Fibroblast of skin of right quadriceps (primary cell): ENCODE measurements at places on chromosomes 13 and 19.
A peak's percentile ranks its signal among the peaks of the same experiment; 100 is the strongest.

GRCh38 chr19:14505488-14506239, 9.7 kb upstream of the GIPC1 start:
- DNase-seq, result peak; percentile 94

DNA sequence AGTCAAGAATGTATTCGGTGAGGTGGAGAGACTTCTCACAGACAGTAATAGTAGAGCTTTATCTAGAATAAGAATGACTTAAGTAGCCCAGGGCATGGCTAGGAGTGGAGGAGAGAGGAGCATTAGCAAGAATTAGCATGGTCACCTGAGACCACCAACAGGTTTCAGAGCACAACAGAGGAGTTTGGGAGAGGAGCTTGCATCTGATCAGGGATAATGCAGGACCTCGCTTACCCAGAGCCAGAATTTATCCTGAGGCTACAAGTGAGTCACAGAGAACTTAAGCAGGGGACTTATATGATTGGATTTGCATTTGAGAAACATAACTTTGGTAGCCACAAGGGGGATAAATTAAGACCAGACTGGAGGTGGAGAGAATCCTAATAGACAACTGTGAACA, 102.1 kb upstream of the FNDC3A start:
- peak; percentile 56 for DNase-seq

- peak; percentile 17 for DNase-seq
Measured at GRCh38 chr19:31436121-31436776, 87.0 kb upstream of the TSHZ3 start.

DNA sequence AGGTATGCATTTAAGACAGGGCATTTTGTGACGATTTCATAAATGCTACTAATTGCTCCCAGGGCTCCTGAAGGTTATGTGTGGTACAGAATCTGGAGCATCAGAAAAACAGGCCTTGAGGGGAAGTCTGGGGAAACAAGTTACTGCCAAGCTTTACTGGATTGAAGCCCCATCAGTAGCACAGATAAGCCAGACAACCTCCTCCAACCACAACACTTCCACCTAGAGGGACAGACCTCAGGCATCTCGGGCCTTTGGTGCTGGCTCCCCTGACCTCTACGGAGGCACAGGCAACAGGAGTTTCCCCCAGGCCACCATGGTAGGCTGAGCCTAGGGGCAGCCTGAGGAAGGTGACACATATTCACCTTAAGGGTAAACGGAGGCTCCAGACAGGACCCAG, 54.1 kb downstream of the ABCC4 start:
- no peak for DNase-seq

- peak; percentile 79 for DNase-seq
Measured at GRCh38 chr13:27182844-27183497, 11.4 kb upstream of the USP12 start.

DNA sequence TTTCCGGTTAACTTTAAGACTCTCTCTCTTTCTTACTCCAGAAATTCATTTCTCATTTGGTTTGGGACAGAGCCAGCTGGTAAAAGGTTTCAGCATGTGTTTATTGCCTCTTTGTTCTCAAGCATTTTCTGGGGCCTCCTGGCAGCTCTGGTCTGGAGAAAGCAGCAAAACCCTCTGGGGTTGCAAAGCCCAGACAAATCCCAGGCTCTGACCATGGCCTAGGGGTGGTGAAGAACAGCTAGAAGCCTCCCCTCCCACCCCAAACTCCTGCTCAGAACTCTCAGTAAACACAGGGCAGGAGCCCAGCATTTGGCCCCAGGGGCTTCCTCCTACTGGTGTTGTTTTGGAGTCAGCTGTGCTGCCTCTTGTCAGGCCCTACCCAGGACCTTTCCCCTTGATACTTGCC, 124.2 kb upstream of the SERP2 start:
- DNase-seq, result peak; percentile 80

- DNase-seq, result no peak
Measured at GRCh38 chr19:4359627-4360000, 16.3 kb downstream of the MPND start.

GRCh38 chr13:110617321-110618072, 2.2 kb downstream of the NAXD start:
- peak; percentile 27 for DNase-seq
